ENCODE measurements at places on chromosomes 12 and 14. TPM values are rescaled to one million over a fixed set of nuclear protein-coding genes. Genes with fewer than 3 reads are reported as not detected.

The PLEKHG7 gene
- not detected for total RNA-seq

The WNT1 gene
- not detected for total RNA-seq

The PAX9 gene
- total RNA-seq = 5.2 TPM

The CDH24 gene
- 3.3 TPM for total RNA-seq

DNA sequence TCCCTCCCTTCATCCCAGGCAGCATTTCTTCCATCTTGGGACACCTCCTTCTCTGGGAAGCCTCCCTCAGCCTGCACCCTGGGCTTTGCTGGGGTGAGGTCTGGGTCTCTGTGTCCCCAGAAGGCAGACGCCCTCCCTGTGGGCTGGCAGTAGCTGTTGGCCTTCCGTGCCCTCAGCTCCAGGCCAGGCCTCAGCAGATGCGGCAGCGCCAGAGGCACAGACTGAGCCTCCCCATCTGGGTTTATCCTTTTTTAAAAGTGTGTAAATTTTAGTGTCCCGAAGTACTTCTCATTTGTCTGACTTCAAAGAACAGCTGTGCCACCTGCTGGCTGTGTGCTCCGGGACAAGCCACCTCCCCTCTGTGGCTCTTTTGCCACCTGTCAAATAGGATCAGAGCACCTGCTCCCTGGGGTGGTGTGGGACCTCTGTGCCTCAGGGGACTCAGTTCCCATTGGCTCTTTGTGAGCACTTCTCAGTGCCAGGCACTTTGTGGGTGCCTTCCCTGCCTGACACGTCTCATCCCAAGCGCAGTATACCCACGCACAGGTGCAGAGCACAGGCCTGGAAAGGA is 11.1 kb downstream of the EXOC3L4 start:
- DNase-seq = no peak

DNA sequence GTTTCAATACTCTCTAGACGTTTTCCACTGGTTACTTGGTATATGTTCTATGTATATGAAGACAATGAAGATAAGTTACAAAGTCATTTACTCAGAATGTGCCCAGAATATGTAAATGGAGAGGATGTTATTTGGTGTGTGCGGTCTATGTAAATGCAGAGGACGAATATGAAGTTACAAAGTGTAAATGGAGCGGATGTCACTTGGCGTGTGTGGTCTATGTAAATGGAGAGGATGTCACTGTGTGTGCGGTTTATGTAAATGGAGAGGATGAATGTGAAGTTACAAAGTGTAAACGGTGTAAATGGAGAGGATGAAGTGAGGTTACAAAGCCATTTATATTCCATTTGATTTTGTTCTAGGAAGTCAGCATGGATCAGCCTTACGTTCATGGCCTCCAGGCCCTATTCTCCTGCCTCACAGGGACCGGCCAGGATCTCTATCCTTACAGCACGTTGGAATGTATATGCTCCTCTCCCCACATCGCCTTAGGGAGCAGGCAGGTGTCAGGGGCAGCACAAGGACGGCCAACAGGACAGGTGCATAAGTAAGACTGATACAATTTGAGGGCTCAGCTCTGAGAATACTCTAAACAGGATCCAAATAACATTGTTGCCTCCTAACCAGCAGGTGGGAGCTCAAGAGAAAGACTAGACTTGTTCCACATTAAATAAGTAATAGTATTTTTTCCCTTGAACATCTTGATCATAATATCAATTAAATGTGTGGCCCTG is 42.4 kb downstream of the GLRX5 start:
- DNase-seq = no peak

DNA sequence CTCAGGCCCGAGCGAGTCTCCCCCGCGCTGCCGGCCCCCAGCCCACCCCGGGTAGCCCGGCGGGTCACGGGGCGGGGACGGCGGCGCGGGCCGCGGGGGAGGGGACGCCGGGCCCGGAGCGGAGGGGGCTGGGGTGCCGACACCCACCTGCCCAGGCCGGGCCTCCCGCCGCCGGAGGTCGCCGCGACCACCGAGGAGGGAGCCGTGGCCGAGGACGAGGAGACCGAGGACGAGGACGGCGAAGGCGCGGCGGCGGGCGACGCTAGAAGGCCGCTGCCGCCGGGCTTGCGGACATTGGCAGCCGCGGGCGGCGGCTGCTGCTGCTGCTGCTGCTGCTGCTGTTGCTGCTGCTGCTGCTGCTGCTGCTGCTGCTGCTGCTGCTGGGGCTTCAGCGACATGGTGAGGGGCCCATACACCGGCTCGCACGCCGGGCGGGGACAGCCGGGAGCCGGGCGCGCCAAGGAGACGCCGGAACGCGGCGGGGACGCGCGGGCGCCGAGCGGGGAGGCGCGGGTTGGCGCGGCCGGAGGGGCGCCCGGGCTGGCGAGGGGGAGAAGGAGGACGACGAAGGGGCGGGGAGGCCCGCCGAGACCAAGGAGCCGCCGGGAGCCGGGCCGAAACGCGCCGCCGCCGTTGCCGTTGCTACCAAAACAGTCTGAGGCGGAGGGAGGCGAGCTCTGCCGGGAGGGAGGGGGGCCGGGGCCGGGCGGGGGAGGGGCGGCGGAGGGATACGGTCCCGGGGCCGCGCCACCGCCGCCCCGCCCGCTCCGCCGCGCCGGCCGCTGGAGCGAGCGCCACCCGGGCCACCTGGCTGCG is at the start of gene ATXN2:
Gene ATXN2, minus strand, starts transcription at position 679 of the 816 bp plus-strand sequence. Its CDS starts 281 bp downstream, at position 398.
- DNase-seq = peak; percentile 30

DNA sequence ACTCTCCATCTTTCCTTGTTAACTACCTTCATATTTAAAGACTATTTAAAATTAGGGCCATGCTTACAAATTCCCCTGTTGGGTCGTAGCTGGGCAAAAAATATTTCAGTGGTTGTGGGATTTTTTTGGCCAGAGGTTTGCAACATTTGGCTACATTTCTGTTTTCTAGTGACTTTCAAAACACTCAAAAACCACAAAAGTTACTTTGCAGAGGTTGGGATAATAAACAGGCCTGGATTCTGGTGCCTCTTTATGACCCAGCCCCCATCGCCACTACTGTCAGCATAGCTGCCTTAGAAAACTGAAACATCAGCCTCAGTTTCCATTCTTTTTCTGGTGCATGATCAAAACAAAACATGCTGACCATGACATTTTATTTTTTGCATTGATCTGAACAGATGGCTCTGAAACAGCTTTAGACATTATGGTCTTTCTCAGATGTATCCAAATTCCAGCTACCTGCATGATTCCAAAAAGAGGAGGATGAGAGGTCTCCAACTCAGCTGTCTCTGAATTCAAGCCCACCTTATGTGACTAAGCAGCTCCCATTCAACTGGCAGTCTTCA is 5.2 kb downstream of the DPF3 start:
- DNase-seq = no peak

GRCh38 chr14:71586131-71586897 is 345.9 kb upstream of the RGS6 start:
- DNase-seq = no peak

GRCh38 chr14:61188196-61188595 is 92.9 kb downstream of the TMEM30B start:
- no peak for DNase-seq

DNA sequence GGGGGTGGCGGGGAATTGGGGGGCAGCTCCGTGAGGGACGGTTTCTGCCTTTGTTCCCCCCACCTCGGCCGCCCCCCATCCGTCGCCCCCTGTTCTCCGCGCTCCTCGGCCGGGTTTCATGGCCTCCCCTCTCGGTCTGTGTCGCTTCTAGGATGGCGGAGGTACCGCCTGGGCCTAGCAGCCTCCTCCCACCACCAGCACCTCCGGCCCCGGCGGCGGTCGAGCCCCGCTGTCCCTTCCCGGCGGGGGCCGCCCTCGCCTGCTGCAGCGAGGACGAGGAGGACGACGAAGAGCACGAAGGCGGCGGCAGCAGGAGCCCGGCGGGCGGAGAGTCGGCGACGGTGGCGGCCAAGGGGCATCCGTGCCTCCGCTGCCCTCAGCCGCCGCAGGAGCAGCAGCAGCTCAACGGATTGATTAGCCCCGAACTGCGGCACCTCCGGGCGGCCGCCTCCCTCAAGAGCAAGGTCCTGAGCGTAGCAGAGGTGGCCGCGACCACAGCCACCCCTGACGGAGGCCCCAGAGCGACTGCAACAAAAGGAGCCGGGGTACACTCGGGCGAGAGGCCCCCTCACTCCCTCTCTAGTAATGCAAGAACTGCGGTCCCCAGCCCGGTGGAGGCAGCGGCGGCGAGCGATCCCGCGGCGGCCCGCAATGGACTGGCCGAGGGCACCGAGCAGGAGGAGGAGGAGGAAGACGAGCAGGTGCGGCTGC is 575 bp downstream of the NAA30 start:
- DNase-seq = no peak

DNA sequence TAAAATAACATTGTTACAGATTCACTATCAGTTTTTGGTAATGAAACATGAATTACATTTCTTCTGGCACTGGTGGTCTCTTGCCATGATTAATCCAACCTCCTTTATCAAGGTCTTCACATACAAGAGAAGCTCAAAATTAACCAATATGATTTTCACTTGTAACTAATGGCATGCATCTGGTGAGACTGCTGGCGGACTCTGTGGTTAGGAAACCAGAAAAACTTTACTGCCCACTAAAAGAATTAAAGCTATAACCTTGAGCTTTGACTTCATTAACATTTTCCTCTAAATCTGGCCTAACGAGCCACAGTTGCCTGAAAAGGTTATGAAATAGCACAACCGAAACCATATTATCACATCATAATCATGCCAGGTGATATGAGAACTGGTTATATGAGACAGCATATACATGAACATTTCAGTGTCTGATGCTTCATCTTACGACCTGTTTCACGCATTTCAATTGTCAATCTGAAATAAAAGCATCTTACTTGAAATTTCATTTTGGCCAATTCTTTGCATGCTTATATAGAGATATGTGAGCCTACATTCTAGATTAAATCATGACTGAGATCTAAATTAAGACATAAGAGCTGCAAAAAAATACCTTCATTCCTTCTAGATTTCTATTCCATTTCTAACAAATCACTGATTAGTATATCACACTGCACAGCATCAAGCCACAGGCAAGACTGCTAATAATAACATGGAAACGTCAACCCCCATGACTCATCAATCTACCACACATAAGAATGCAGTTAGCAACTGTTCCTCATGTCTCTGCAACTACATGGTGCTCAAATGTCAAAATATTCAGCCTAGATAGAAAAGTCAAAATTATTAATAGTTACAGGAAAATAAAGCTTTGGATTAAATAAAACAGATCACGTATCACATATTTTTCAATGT is 89.3 kb downstream of the OSBPL8 start:
- DNase-seq = peak; percentile 67

- no peak for DNase-seq
Measured at GRCh38 chr12:43914391-43914790, 78.5 kb downstream of the TMEM117 start.

DNA sequence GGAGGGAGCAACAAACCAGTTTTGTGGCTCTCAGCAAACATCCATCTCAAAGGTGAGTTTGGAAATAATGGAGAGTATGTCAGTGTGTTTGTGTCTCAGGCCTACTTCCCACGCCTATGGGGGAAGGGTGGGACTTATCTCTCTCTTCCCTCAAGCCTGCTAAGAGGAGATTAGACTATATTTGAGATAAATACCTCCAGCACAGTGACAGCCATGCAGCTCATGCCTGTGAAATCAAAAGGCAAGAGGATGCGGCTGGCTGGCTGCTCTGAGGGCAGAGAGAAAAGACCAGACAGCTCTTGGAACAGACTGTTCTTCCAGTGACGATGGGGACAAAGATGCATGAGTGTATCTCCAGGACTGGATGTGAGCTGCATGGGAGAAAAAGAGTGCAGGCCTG is 14.7 kb upstream of the POC1B start:
- DNase-seq = no peak

DNA sequence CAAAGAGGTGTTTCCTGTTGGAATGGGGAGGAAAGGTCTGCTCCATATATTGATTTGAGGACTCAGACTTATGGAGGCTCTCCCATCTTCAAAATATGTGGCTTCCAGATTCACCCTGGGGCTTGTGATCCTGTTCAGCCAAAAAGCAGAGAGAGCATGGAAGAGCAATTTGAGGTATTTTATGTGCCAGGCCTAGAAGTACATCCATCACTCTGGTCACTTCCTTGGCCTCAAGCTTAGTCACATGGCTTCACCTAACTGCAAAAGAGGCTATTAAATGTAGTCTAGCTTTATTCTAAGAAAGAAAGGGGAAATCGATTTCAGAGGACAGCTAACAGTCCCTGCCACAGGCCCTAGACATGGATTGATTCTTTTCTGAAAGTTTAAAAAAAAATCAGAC is 86.2 kb downstream of the C12orf50 start:
- no peak for DNase-seq

- no peak for DNase-seq
Measured at GRCh38 chr12:131386781-131387180, 324.1 kb upstream of the SFSWAP start.
